Esophagus mucosa (tissue), 1 donor: ENCODE measurements at places on chromosomes 7 and 10.

- ATAC-seq, result no peak
Measured at GRCh38 chr7:43944286-43944685, 18.1 kb downstream of the UBE2D4 start.

- ATAC-seq, result no peak
Measured at GRCh38 chr10:102519246-102519825, 15.6 kb downstream of the SUFU start.

DNA sequence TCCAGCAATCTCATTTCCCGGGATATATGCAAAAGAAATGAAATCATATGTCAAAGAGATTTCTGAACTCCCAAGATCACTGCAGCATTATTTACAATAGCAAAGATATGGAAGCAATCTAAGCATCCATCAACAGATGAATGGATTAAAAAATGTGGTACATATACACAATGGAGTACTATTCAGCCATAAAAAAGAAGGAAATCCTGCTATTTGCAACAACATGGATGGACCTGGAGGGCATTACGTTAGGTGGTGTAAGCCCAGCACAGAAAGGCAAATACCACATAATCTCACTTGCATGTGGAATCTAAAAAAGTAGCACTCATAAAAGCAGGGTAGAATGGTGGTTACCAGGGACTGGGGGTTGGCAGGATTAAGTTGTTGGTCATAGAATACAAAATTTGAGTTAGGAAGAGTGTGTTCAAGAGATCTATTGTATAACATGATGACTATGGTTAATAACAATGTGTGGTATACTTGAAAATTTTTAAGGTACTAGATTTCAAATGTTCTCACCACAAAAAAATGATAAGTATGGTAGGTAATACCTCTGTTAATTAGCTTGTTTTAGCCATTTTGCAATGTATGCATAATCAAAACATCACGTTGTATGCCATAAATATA lies 32.9 kb upstream of the EIF5AL1 start:
- ATAC-seq, result no peak

GRCh38 chr10:75726522-75727483 lies 295.4 kb downstream of the LRMDA start:
- ATAC-seq, result no peak

DNA sequence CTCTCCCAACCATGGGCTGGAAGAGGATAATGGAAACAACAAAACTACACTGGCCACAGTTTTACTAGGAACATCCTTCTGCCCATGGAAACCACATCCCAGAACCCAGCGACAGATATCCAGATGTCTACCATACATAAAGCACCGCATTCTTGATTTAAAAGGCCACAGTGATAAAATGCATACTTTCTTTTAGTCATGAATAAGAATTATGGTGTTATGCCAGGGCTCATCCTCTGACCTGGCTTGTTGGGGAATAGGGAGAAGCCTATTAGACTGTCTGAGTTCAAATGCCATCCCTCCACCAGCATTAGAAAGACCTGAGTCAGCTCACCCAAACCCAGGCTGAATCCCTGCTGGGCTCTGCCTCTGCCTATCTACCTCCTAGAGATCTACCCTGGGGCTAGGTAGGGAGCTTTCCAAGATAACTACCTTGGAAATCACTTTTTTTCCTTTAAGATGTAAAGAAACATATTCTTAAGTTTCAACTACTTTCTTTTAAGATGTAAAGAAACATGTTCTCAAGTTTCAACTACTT lies 5.2 kb downstream of the ABCA13 start:
- no peak for ATAC-seq

DNA sequence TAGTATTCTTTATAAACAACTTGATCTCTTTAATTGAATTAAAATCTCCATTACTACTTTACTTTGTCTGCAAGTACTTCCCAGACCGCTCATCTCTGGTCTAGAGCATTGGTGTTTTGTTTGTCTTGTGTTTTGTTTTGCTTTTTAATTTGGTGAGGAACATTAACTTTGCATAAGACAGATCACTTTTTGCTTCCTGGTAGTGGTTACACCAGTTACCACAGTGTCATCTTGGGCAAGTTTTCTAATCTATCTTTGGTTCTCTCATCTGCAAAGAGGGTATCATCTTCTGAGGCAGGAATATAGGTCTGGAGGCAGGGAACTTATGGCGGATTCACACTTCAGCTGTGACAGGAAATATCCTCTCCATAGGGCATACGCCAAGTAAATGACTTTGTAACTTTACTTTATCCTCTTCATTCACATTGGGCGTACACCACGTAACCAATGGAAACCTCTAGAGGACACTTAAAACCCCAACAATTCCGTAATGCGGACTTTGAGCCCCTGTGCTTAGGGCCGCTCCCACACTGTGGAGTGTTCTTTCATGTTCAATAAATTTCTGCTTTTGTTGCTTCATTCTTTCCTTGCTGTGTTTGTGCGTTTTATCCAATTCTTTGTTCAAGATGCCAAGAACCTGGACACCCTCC lies 83.2 kb upstream of the JAZF1 start:
- no peak for ATAC-seq

GRCh38 chr7:56063500-56063881 lies 595 bp upstream of the SUMF2 start:
- no peak for ATAC-seq

DNA sequence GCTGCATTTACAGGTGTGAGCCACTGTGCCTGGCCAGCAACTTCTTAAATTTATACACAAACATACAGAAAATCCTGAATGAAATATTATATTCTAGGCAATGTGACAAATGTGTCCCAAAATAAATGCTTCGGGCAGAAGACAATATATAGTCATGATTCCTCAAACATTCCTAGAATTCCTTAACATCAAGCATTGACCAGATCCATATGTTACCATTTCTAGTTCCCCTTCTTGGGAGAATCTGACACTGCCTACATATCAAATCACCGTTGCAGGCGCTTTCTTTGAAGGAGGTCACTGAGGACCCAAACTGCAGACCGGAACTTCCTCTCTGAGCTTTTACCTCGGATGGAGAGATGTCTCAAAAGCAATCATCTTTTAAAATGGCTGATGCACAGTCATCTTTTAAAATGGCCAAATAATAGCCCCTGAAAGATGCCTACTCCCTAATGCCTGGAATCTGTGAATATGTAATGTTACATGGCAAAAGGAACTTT lies 323.5 kb downstream of the PHF14 start:
- no peak for ATAC-seq

GRCh38 chr7:28908775-28909174 lies 49.4 kb downstream of the TRIL start:
- ATAC-seq, result no peak

DNA sequence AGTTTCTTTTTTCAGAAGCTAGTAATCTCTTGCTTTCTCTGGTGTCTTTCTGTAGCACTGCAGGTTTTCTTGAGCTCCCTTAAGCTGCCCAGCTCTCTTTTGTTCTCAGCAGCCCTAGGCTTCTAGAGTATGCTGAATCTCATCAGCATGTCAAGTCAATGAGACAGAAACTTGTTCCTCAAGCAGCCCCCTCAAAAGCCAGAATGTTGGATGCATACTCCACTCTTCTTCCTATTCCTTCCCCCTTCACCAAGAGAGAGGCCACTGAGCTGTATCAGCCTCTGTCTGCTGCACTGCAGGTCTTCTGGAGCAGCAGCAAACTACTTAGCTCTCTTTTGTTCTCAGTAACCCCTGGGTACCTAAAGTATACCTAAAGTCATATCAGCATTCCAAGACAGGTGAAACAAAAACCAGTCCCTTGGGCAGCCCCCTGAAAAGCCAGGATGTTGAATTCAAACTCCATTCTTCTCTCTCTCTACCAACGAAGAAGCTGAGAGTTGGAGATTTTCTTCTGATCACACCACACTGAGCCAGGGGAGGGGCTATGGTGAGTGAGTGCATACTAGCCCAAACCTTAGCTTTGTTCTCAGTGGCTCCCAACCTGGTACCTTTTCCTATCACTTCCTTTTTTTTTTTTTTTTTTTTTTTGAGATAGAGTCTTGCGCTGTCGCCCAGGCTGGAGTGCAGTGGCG lies 73.3 kb upstream of the WAC start:
- ATAC-seq, result no peak

DNA sequence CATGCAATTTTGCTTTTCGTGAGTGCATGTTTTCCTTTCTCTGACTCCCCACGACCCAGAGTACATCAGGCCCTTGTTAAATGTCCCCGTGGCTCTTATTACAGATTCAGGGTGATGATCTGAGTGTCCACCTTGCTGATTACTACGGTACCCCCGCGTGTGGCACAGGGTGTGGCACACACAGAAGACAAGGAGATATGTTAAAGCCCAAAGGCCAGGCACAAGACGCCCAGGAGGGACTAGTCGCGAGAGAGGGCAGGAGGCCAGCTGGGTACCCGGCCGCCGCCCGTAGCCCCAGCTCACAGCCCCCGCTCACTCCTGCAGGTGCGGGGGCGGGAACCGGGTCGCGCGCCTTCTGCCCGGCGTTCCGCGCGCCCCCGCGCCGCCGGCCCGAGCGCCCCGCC lies 281 bp upstream of the EXOC6 start:
- no peak for ATAC-seq

DNA sequence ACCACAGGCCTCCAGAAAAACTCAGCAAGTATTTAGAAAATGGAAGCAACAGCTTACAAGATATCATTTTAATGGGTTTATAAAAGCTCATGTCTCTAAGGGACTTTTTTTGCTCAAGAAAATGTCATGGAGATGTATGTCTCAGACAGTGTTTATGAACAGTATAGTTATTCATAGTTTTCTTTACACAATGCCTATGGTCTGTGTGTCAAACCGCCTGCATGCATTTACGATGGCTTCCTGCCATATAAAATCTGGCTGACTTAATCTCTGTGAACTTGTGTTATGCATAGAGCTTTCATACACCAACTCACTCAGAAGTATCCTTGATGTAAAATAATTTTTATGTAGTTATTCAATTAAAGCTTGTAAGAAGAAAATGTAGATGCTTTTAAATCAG lies 1314.2 kb upstream of the LRRTM3 start:
- no peak for ATAC-seq

DNA sequence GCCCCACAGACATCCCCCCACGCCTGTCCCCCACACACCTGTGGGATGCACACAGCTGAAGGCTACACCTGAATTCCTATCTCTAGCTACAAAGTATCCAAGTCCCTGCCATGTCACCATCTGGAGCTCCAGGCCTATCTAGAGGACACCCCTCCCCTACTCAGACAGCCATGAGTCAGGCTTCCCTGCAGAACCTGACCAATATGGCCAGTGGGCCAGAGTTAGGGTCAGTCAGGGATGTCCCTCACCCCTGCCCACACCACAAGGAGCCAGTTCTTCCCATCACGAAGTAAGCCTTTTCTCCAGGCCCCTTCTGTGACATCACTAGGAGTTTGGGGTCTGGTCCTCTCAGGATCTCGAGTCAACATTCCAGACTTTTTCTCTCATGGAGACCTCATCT lies 10.6 kb upstream of the SLC18A3 start:
- no peak for ATAC-seq

DNA sequence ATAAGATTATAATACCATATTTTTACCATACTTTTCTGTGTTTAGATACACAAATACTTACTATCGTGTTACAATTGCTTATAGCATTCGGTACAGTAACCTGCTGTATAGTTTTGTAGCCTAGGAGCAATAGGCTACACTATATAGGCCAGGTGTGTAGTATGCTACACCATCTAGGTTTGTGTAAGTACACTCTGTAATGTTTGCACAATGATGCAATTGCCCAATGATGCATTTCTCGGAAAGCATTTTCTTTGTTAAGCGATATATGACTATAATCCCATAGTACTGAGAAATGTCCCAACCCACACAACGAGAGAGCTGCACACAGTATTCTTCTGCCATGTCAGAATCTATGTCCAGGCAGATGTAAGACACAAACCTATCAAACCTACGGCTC lies 160.0 kb downstream of the NEBL start:
- ATAC-seq, result no peak

GRCh38 chr7:81684514-81685269 lies 85.2 kb downstream of the HGF start:
- ATAC-seq, result peak; percentile 100

GRCh38 chr7:73669288-73669701 lies 1.7 kb downstream of the VPS37D start:
- ATAC-seq, result no peak

DNA sequence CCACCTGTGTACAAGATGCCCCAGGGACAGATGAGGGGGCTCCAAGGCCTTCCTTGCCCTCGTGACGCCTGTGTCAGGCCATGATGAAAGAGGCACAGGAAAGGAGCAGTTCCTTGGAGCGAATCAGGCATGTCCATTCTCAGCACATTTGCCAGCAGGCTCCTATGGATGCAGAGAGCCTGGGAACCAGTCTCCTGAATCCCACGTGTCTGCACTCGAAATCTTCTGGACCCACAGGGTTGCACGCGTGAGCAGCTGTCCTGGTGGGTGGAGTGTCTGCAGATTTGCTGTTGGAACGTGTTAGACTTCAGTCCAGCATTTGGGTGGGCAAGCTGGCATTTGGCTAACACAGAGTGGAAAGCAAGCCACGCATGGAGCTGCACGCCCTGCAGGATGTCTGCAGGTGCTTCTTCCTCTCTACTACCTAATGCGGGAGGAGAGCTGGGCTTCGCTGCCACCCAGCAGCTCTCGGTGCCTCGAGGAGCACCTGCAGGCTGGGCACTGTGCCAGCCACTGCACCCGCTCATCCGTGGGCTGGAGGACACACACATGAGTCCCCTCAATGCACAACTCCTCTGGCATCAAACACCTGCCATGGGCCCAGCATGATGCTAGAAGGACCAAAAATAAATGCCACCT lies 140.7 kb downstream of the PAXIP1 start:
- no peak for ATAC-seq

GRCh38 chr7:36208997-36209813 lies 56.2 kb downstream of the EEPD1 start:
- ATAC-seq, result no peak

GRCh38 chr10:108452533-108452932 lies 1288.0 kb upstream of the SORCS1 start:
- no peak for ATAC-seq

GRCh38 chr10:107553470-107553869 lies 389.0 kb upstream of the SORCS1 start:
- ATAC-seq, result no peak

GRCh38 chr10:24912215-24912614 lies 40.2 kb downstream of the PRTFDC1 start:
- ATAC-seq, result peak; percentile 81

- ATAC-seq, result no peak
Measured at GRCh38 chr7:128872394-128872824, 9.8 kb downstream of the ATP6V1F start.
